IMR-90 (cell line): ENCODE measurements at places on chromosomes 13 and 19. TPM values are rescaled to one million over a fixed set of nuclear protein-coding genes. Genes with fewer than 3 reads are reported as not detected.

Gene PEG3
- total RNA-seq: not detected in 2 replicates

Gene GAMT
- 22.8 and 23.9 TPM in 2 replicates for total RNA-seq

Gene SCN1B
- 2.0 and 2.2 TPM in 2 replicates for total RNA-seq

Gene PLK5
- not detected in 2 replicates for total RNA-seq
